Non-pigmented ciliary epithelial cell (primary cell): ENCODE measurements at places on chromosomes 5 and 9.

- DNase-seq, result no peak
Observed at GRCh38 chr5:151492729-151493128, 45.3 kb downstream of the SLC36A1 start.

DNA sequence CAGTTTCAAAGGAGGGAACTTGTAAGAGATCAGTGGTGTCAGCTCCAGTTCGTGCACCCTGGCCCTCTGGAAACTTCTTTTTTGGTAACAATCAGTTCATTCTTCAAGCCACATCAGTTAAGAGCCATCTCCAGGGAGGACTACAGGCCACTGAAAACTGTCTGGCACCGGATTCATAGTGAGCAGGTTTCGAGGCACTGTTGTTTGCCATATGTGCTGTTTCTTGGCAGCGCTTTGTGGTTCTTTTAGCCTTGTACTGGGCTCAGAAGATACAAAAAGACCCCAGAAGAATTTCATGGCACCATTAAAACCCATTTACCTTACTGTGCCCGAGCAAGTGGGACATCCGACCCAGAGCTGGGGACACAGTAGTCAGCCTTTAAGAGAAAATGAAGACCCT is 68.5 kb downstream of the OTULIN start:
- DNase-seq, result no peak

- no peak for DNase-seq
Observed at GRCh38 chr9:125540497-125540896, 166.5 kb downstream of the MAPKAP1 start.

GRCh38 chr5:5295351-5295750 is 127.1 kb upstream of the ICE1 start:
- no peak for DNase-seq

DNA sequence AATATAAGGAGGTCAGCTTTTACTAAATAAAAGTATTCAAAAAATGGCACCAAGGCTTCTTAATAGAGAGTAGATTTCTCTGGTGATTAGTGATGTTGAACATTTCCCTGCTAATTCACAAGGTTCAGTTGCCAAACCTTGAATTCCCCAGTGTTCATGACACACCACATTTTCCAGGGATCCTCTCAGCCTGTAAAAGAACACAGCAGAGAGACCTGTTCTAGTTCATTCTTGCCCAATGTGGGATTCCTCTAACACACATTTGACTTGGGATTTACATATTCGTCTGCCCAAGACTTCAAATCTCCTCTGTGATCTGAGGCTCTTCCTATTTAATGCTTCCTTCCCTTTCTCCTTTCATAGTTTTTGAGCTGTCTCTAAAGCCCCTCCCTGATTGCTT is 273.2 kb upstream of the CDH9 start:
- DNase-seq, result no peak

GRCh38 chr9:136023410-136024225 is 62.4 kb upstream of the UBAC1 start:
- no peak for DNase-seq

DNA sequence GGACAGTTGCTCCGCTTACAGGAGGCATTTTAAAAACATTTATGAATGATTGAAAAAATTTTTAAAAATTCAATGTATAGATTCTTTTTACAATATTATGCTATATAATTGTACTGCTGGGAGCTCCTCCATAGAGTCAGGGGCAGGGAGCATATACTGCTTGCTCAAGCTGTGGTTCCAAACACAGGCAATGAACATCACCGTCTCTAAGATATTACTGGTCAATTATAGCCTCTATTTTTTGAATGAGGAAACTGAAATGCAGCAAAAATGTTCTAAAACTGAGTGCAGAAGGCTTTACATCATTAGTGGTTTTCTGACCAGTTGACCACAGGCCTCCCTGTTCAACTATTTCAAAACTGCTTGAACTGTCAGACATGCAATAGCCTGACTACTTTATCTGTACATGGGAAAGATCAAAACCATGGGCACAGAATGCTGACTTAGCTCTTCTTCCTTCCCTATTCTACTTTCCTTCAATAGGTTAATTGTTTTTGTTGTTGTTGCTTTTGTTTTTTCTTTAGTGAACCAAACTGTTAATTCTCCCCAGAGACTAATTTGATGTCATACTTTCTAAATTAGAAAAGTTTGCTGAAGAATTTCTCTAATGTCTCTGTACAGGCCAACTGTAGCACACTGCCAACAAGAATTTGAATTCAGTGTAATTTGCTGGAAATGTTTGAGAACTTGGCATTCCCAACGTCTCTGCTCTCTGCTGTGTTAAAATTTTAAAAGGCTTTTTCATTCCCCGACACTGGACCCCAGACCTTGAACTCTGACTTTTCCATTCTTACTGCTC is 107.6 kb upstream of the MPDZ start:
- DNase-seq, result peak; percentile 70

DNA sequence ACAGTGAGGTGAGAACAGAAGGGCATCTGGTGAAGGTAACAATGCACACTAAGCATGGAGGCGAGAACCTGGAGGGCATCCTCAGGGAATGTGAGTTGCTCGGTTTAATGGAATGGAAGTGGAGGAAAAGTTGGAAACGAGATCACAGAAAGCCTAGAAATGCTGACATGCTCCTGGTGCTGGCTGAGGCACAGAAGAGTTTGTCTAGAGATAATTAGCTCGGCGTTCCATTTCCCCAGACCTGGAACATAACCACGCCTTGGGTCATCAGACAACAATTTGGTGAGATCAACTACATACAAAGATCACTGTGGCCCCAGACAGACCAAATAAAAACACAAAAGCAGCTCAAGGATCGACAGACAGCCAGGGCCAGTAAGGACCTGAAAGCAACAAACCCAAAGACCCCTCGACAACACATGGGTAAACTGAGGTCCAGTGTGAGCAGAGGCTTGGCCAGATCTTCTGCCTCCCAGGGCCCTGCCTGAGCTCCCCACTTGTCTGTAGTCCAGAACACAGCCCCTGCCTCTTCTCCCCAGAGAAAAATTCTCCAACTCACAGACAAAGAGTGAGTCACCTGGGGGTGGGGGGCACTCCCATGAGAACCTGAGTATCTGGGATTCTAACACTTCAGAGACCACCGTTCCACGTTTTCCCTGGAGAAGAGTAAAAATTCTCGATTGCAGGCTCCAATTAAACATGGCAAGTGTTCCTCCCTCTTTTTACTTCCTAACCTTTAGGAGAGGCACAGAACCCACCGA is 52.5 kb downstream of the SHB start:
- DNase-seq, result no peak

- no peak for DNase-seq
Observed at GRCh38 chr5:71782393-71782770, 63.3 kb downstream of the CARTPT start.

GRCh38 chr5:122515709-122516431 is 203.8 kb downstream of the SNCAIP start:
- peak; percentile 36 for DNase-seq

GRCh38 chr5:16427587-16427986 is 38.0 kb downstream of the ZNF622 start:
- DNase-seq, result no peak

GRCh38 chr5:1511048-1511447 is 12.7 kb downstream of the LPCAT1 start:
- no peak for DNase-seq

- DNase-seq, result no peak
Observed at GRCh38 chr5:163755505-163755904, 250.1 kb downstream of the MAT2B start.

DNA sequence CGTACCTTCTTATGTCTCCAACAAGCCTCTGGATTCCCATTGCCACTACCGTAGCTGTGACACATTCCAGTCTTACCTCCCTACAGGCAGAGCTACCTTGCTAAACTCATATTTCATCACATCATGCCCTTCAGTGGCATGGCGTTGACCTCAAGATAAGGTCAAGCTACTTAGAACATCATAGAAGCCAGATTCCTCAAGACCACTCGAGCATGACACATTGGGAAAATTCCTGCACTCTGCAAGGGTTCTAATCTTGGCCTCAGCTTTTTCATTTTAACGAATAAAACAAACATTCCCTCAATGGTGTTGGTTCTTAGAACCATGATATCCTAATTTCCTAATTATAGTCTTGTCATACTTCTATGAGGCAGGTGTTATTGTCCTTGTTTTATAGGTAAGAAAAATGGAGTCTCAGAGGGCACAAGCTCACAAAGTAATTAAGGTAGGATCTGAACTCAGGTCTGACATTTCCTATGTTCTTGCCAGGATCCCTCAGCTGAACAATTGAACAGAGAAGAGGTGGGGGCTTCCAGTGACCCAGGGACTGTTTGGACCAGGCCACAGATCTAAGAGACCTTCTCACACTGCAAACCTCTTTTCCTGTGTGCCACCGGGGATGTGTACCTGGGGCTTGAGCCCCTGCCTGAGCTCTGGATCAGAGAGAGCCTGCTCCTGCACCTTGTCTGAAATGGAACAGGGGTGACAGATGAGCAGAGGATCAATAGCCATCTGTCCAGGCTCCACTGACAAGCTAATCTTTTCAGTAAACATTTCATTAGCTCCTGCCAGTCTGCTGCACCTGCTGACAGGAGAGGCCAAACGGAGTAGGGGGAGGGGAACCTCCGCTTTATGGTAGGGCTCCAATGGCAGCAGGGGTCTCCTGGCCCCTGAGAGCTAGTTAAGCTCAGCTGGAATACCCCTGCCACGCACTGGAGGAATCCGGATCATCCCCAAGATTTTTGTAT is 49.3 kb downstream of the ALG2 start:
- no peak for DNase-seq
